ENCODE measurements at places on chromosomes 12 and 14.

DNA sequence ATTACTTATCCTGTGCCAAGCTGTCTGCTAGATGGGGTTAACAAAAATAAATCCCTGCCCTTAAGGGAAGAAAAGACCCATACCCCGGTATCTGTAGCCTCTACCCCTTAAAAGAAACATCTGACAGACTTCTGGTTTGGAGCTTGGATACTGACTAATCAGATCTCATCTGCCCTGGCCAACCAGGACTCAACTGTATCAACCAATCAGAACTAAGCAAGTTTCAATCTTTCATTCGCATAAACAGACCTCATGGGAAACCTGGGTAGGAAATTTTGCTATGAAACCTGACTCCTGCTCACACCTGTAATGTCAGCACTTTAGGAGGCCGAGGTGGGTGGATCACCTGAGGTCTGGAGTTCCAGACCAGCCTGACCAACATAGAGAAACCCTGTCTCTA lies 26.4 kb upstream of the PRMT8 start:
- DNase-seq, result no peak

DNA sequence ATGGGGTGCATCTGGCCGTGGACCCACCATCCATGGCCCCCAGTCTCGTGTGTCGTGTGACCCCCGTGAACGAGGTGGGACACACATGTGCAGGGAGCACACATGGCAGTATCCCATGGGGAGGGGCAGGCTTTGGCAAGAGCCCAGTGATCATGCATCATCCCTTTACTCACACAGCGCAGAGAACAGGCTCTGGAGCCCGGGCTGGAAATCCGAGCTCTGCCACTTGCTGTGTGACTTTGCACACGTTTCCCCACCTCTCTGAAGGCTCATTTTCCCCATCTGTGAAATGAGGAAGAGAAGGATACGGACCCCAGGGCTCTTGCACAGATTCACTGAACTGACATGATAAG lies 119.9 kb downstream of the PHETA1 start:
- no peak for DNase-seq

- DNase-seq, result no peak
These were observed 41.6 kb upstream of the NTF3 start for GRCh38 chr12:5390174-5390799.

- no peak for DNase-seq
These were observed 70.6 kb downstream of the B4GALNT3 start for GRCh38 chr12:530308-530707.

DNA sequence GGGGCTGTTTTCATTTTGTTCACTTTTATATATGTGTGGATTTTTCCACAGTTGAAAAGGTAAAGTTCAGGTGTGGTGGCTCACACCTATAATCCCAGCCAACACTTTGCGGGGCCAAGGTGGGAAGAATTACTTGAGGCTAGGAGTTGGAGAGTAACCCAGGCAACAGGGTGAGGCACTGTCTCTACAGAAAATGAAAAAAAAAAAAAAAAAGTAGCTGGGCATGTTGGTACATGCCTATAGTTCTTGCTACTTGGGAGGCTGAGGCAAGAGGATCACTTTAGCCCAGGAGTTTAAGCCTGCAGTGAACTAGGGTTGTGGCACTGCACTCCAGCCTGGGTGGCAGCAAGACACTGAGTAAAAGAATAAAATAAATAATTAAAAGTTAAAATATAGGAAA lies 326.5 kb downstream of the NAV3 start:
- DNase-seq, result no peak

- DNase-seq, result no peak
These were observed 111.7 kb downstream of the SLC25A21 start for GRCh38 chr14:37060496-37061260.

GRCh38 chr14:102407258-102407657 lies 44.5 kb downstream of the TECPR2 start:
- no peak for DNase-seq

GRCh38 chr14:72546344-72547016 lies 347.4 kb downstream of the DPF3 start:
- DNase-seq, result no peak

Measured in occipital lobe (tissue), 3 donors.